ENCODE measurements at places on chromosomes 4 and X.

GRCh38 chrX:133403984-133404383 is 11.3 kb downstream of the GPC4 start:
- no peak for DNase-seq

GRCh38 chr4:13174001-13174400 is 310.1 kb downstream of the RAB28 start:
- no peak for DNase-seq

DNA sequence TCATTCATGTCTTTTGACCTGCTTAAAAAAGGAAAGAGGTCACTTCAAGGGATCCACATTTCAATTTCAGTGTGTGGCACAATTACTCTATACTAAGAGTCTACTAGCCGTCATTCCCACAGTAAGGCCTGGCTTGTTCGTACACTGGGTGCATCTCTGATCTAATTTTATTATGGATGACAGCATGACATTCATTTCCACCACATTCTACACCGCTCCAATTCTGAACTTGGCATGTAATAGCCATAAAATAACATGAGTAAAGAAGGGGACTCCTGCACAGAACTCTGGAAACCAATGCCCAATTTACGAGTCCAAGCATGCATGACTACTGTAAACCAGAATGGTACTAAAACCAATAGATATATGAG is 51.1 kb downstream of the HAND2 start:
- DNase-seq, result peak; percentile 11

DNA sequence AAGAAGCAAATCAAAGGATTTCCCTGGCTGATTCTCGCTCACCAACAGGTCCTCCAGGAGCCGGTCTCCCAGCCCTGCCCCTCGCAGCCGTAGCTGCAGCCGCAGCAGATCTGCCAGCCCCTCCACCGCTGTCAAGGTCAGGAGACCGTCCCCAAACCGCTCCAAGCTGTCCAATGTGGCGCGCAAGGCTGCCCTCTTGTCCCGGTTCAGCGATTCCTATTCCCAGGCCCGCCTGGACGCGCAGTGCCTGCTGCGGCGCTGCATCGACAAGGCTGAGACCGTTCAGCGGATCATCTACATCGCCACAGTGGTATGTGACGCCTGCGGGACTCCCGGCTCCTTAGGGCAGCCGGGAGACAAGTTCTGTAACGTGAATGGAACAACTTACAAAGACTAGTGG is 25.6 kb downstream of the SPATA18 start:
- DNase-seq, result no peak

DNA sequence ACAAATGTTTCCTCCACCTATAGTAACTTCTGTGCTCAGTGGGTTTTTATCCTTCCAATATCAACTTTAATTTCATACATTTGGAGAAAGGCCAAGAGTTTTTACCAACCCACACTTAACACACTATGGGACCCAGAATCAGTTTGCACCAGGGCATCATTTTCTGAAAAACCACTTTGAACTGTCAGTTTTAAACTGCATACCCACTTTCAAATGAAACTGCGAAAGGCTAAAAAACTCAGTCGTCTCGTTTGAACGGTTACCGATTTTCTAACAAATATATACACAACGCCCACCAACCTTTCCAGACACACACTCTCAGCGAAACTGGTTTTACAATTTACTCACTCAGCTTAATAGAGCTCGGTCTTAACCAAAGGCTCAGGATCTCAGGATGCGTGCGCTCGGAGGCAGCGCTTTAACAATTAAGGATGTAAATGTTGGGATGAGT is 376 bp downstream of the ABCG2 start:
- no peak for DNase-seq

DNA sequence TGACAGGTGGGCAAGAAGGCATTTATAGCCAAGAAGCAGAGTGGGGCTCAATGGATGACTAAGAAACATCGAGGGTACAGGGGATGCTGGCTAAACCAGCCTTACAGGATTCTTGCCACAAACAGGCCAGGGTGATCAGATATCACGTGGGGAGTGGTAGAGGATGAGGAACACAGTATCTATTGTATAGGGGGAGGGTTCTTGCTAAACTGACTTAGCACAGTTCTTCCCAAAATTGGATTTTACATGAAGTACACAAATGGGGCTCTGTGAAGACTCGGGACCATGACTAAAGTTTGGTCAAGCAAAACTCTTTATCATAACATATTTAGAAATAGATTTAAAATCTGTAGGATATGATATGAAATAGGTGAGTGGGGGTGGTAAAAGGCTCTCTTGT is 144.0 kb upstream of the ATOH1 start:
- DNase-seq, result no peak

DNA sequence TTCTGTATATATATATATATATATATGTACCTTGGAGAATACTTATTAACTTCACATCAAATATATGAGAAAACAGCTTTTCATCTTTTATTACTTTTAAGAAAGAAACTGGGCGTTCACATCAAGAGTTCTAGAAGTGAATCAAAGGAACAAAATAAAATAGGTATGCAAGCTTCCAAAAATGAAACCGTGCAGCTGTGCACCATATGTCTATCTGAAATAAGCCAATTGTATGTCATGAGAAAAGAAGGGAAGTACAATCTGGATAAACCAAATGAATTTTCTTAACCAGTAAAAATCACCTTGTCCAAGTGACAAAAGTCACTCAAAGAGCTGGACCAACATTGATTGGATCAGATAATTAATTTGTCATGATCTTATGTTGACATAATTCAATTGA is 405.4 kb upstream of the TECRL start:
- no peak for DNase-seq

- no peak for DNase-seq
Observed at GRCh38 chrX:98068024-98068580, 1184.4 kb downstream of the RPA4 start.

DNA sequence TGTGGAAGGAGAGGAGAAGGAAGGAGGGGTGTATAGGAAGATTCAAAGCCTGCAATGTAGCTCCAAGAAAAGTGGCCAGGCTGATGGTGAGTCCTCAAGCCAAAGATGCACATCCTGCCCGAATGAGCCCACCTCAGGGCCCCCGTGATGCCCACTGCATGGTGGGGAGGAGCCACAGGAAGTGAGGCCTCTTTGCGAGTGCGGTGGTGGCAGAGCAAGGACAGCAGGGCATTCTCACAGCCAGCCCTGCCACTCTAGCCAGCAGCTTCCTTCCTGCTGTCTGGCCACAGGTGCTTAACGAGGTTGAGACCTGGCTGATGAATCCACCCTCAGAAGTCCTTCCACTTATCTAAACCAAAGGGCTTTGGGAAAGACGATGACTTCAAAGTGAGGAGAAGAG is 55.8 kb downstream of the BCOR start:
- DNase-seq, result no peak

- no peak for DNase-seq
Observed at GRCh38 chrX:680062-680461, 49.5 kb downstream of the SHOX start.

GRCh38 chr4:168662297-168662984 is 165.6 kb downstream of the PALLD start:
- no peak for DNase-seq

GRCh38 chrX:46922611-46923010 is 10.4 kb downstream of the JADE3 start:
- no peak for DNase-seq

DNA sequence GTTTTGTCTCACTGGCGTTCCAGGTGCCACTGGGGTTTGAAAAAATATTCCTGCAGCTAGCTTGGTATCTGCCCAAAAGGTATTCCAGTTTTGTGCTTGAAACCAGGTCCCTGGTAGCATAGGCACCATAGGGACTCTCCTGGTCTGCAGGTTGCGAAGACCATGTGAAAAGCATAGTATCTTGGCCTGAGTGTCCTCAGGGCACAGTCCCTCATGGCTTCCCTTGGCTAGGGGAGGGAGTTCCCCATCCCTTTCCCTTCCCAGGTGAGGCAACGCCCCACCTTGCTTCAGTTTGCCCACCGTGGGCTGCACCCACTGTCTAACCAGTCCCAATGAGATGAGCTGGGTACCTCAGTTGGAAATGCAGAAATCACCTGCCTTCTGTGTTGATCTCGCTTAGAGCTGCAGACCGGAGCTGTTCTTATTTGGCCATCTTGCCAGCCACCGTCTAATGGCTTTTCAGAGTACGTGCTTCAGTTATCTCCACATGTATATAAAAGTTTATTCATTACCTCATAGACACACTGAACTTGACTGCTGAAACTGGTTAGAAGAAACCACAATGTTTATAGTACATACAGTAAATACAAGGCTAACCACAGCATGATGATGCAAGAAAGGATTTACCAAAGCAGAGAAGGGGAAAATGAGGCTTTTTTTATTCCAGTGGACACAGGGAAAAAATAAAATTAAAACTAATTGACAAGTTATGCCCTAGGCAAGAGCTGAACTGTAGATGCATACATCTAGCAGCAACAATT is 10.6 kb downstream of the PBDC1 start:
- DNase-seq, result peak; percentile 18

DNA sequence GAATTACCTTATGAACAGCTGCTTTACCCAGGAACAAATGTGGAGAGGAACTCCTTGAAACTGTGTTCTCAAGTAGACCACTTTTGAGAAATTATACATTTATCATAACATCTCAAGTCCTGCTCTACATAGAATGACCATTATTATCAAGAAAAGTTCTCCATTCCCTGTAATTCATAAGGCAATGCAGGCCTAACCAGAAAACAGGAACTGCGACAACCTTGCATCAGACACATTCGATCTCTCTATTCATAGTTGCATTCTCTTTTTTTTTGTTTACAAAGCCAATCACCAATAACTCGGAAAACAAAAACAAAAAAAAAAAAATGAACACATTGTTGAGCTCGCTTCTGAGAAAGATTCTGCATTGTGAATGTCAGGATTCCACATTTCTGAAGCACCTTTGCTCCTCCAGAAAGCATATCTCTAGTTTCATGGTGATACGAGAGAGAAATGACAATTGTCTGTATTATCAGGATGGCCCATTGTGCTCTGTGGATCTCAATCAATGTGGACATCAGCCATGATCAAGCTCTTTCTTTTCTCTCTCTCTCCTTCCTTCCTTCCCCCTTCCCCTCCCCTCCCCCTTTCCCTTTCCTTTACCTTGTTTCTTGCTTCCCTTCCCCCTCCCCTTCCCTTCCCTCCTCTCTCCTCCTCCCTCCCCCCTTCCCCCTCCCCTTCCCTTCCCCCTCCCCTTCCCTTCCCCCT is 32.4 kb upstream of the CD99 start:
- no peak for DNase-seq

- DNase-seq, result no peak
Observed at GRCh38 chr4:140705625-140706275, 50.4 kb downstream of the TBC1D9 start.

DNA sequence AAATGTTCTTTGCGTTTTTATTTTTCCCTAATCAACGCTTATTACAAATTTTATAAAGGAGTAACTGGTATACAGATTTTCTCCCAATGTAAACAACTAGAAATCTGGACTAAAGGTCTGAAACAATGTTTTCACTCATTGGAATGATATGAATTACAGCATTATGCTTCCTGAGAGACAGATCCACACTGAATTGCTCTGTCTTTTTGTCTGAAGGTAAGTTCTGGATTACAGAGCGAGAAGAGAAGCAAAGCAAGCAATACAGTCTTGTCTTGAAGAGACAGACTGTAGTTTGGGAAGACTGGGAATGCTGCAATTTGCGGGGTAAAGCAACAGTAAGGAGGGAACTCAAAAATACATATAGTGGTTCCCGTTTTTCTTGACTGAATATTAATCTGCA is 262.2 kb upstream of the PABPC4L start:
- no peak for DNase-seq

GRCh38 chr4:110508827-110509710 is 33.1 kb downstream of the ENPEP start:
- DNase-seq, result no peak

- DNase-seq, result no peak
Observed at GRCh38 chr4:17544831-17545234, 29.9 kb downstream of the CLRN2 start.

GRCh38 chr4:23773884-23774636 is 115.8 kb downstream of the PPARGC1A start:
- no peak for DNase-seq

- DNase-seq, result no peak
Observed at GRCh38 chr4:7647186-7647585, 212.5 kb upstream of the PSAPL1 start.
